ENCODE measurements at places on chromosomes 4 and X.
A peak's percentile ranks its signal among the peaks of the same experiment; 100 is the strongest.

DNA sequence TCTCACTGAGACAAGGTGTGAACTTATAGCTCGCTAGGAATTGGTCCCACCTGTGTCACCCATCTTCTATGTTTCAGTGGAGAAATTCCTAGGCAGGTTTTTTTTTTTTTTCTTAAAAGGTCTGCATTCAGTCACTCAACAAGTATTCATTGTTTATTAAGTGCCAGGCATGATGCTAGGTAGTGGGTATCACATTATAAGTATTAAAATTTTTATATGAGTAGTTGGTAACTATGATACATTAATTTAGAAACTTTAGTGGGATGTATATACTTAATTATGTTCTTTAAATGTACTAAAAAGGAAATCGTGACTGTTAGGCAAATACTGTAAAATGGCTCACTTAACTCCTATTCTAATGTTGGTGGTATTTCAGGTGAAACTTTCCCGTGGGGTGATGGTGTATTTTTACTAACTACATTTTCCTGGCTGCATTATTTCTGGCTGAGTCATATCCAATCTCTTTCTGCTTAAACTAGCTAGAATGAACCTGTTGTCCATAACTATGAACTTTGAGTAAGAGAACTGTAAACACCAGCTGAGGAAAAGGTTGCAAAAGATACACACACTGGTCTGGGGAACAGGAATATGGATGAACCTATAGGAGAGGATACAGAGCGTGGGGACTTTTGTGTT is 49.3 kb upstream of the MED14 start:
- no peak for DNase-seq

- DNase-seq = no peak
Observed at GRCh38 chr4:103091601-103092223, 7.9 kb downstream of the BDH2 start.

- DNase-seq = no peak
Observed at GRCh38 chrX:149518236-149518635, 13.1 kb upstream of the IDS start.

DNA sequence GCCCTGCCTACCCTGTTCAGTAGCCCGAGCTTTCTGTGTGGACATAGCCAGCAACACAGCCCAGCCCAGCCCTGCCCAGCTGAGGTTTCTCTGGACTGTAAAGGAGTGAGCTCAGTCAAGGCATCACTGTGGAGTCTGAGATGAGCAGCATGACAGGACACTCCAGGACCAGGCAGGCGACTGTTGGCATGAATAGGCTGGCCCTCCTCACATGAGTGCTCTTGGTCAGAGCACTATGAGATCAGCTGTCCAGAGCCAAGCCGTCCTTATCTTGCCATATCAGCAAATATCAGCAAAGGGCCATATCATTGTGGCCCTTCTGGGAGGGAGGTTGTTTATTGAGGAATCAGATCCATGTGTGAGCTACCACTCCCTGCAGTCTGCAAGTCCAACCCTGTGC is 30.9 kb downstream of the REELD1 start:
- no peak for DNase-seq

- peak; percentile 27 for DNase-seq
Observed at GRCh38 chr4:25439918-25440477, 62.9 kb downstream of the ANAPC4 start.

DNA sequence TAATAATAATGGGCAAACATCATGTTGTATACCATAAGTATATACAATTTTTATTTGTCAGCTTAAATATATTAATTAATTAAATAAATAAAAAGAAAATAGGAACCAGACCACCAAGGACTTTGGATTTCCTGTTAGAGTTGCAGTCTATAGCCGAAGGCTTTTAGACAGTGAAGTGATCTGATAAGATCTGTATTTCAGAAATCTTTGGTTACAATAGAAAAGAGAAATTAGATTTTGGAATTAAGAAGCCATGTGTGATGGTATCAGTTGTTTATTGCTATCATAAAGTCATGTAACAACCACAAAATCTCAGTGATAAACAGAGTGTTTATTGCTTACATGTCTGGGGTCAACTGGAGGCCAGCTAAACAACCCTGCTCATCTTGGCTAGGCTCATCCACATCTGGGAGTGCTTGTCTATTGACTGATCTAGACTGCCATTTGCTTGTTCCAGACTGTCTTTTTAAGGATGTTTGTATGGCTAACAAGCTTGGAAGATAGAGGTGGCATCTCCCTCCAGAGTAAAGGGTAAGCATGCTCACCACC is 142.1 kb upstream of the USP9X start:
- no peak for DNase-seq

- DNase-seq = peak; percentile 66
Observed at GRCh38 chr4:88737307-88737941, 39.8 kb upstream of the NAP1L5 start.

- peak; percentile 42 for DNase-seq
Observed at GRCh38 chr4:175460414-175460813, 351.6 kb downstream of the GPM6A start.
